ENCODE measurements at places on chromosomes 6 and 20.

- DNase-seq, result no peak
Observed at GRCh38 chr6:82437701-82438100, 74.1 kb downstream of the TPBG start.

DNA sequence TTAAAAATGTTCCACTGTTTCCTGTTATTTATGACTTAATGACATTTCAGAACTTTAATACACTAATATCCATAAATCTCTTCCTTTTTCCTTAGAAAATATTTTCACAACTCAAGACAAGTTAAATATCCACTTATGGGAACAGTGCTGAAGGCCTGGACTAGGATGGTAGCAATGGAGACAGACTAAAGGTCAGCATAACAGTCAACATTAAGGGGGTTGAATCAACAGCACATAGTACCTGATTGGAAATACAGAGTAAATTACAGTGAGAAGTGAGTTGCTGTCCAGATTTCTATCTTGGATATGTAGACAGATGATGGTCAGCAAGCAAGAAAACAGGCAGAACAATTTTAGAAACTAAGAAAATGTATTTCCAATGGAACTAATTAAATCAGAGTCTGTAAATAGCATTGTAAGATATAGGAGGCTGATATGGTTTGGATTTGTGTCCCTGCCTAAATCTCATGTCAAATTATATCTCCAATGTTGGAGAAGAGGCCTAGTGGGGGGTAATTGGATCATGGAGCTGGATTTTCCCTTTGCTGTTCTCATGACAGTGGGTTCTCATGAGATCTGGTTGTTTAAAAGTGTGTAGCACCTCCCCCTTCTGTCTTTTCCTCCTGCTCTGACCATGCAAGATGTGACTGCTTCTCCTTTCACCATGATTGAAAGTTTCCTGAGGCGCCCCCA lies 682.7 kb downstream of the MAFB start:
- DNase-seq, result no peak

DNA sequence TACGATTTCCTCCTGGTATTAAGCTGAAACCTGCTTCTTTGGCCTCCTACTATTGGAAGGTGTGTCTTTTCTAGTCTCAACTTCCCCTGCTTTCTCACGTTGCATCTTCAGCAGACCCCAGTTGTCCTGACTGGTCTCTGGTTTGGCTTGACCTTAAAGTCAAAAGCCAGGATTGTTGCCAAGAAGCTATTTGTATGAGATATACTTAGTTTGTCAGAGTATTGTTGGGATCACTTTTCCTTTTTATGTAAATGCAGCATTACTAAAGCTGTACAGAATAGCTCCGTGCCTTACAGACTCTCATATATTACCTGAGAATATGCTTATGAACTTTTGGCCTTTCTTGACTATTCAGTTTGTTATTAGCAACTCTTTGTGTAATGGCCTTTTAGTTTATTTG lies 61.1 kb downstream of the TSPYL4 start:
- no peak for DNase-seq

GRCh38 chr6:135221505-135221904 lies 40.4 kb downstream of the MYB start:
- DNase-seq, result no peak

Measured in GOT3 (cell line).